ENCODE measurements at places on chromosomes 7 and 10.

DNA sequence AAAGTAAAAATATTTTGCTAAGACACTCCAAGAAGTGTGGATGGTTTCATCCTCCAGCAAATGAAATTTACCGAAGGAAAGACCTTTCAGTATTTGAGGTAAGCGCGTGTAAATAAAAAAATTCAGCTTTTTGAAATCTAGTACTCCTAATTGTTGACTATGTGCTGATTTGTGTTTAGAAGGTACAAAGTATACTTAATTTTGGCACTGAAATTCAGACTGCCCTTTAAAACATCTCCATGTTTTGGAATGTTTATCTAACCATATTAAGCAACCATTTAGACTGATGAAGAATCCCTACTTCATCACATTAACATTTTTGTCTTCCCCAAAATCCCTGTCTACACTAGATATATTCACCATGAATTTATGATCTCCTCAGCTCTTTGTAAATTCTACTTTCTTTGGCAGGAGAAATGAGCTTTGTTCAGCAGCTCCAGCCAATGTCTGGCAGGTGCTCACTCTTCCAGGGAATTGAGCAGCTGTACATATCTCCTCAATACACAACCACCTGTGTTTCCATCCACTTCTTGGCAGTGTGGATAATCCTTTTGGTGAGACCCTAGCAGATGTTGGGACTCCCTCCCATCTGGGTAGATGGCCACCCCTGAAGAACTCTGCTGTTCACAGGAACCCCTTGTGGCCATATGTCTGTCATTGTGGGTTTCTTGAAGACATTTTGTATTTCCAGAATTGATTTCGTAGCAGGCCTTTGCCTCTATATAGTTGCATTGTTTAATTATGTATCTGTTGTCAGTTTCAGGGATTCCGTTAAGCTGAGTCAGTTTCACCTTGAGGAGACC is 129.4 kb upstream of the SAMD8 start:
- DNase-seq, result no peak

DNA sequence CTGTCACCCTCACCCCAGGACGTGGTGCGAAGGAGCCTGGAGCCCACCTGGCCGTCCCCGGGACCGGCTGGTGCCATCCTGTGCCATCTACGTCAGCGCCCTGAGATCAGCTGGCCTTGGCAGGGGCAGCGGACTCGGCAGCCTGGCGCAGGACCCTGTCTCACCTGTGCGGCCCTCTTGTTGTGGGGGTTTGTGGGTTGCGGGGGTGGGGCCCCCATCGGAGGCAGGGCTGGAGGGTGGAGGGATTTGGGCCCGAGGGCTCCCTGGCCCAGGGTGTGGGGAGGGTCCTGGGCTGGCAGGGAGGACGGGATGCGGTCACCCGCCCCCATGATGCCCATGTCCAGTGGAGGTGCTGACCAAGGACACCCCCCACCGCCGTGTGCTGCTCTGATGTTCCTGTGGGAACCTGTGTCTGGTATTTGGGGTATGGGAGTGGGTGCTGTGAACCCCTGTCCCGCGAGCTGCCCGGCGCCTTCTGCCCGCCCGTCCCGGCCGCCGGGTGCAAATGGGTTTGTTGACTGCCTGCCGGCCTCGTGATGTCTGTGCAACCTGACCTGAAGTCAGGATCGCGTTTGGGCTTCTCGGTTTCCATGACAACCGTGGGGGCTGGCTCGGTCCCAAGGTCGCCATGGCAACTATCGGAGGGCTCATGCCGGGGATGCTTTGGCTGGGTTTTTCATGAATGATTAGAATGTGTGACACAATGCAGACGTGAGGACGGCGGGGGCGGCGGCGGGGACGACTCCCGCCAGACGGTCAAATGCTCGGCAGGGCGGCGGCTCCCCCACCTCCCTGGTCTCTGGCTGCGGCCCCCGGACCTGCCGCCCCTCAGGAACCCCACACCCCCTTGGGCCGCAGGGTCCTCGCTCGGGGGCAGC is 7.3 kb downstream of the MAFK start:
- DNase-seq, result no peak

GRCh38 chr7:26212921-26213718 is 11.6 kb downstream of the CBX3 start:
- DNase-seq, result no peak

- DNase-seq, result no peak
Measured at GRCh38 chr10:105070952-105071351, 429.9 kb downstream of the SORCS3 start.

DNA sequence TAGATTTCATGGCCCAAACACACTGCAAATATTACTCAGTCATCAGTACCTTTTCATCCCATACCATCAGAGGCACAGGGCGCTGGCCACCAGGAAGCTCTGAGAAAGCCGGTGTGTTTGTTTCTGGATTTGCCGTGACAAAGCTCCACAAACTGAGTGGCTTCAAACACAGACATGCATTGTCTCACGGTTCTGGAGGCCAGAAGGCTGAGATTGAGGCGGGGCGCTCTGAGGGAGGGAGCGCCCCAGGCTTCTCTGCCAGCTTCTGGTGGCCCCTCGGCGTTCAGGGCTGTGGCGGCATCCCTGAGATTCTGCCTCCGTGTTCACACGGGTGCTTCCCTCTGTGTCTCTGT is 3.7 kb upstream of the TTYH3 start:
- no peak for DNase-seq

DNA sequence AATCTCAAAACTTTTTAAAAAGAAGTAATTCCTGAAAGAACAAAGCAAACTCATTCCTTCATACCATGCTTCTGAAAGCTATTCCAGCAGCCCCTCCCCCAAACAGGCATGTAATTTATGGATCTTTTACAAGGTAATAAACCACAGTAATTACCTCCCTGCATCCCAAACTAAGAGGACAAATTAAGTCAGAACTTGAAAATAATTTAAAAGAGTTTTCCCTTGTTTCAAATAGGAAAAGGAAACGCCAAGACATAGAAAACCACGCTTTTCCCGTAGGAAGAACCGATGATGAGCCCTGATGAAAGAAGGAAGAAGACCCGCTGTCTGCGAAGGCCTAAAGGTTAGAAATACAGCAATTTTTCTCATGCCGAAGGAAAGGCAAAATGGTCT is 8.9 kb downstream of the HOXA4 start:
- no peak for DNase-seq

GRCh38 chr10:122279725-122280141 is 8.6 kb downstream of the BTBD16 start:
- DNase-seq, result no peak

DNA sequence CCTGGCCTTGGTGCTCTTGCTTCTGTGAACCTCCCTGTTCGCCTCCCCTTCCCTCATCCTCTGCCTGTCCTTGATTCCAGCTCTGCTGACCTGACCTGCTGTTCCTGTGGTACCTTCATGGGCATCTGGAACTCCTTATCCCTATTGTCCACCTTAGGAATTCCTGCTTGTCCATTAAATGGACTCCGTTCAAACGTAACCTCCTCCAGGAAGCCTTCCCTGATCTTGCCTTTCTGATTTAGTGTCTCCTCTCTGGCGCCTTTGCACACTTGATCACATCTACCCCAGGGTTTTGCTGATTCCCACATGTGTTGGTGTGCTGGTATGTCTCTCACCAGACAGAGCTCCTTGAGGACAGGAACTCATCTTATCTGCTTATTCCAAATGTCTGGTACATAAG is 20.9 kb downstream of the TSPAN15 start:
- no peak for DNase-seq

- no peak for DNase-seq
Measured at GRCh38 chr7:123748171-123748733, 551 bp downstream of the WASL start.

- no peak for DNase-seq
Measured at GRCh38 chr10:126127481-126128029, 231.2 kb downstream of the FANK1 start.

GRCh38 chr10:5647507-5648240 is 18.7 kb downstream of the ASB13 start:
- no peak for DNase-seq

DNA sequence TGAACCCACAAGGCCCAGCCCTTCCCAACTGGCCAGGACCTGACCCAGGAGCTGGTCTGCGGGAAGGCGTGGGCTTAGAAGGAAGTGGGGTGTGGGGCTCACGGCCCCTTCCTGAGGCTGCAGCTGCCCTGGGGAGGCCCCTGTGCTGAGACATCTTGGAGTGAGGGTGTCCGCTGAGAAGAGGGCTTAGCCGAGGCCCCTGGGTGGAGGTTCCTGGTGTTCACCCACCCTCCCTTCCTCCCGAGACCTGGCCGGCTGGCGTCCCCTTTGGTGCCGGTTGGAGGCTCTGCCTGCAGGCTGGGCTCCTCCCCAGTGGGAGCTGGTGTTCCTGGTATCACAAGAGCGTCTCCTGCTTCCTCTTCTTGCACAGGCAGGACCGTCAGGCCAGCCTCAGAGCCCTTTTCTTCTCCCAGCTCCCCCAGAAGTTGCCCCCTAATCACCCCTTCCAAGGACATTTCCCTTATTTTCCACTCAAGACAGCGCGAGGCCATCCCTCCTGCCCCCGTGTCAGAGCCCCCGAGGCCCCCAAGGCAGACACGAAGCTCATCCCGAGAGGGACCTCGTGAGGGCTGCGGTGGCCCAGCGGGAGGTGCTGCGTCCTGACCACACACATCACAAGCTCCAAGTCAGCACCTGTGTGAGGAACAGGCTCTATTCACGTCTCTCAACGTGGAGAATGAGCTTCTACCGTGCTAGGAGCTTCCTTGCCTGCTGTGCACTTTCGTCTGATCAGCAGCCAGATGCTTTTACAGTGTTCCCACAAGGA is 25.1 kb upstream of the FAM20C start:
- no peak for DNase-seq

DNA sequence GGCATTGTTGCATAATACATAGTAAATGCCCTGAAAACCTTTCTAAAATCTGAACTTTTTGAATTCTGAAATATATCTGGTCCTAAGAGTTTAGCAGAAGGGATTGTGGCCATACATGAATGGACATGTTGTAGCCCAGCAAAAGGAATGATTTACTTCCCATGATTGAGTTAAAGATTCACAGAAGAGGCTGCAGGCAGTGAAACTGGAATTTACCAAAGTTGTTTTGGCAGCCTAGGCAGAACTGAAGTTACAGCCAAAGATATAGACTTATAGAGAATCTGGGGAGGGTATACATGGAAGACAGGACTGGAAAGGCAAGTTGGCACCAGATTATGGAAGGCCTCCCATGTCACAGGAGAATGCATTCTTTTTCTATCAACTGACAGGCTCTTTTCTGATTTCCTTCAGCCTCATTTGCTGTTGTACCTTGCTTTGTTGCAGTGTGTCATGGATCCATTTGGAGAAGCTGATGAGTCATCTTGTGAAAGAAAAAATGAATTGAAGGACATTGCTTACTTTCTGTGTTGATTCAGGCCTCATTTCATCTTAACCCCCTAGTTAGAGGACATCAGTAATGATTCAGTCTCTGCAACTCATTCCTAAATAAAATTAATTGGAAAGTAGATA is 356.2 kb upstream of the LRGUK start:
- DNase-seq, result no peak

- DNase-seq, result no peak
Measured at GRCh38 chr10:74109452-74109851, 41.2 kb downstream of the AP3M1 start.

DNA sequence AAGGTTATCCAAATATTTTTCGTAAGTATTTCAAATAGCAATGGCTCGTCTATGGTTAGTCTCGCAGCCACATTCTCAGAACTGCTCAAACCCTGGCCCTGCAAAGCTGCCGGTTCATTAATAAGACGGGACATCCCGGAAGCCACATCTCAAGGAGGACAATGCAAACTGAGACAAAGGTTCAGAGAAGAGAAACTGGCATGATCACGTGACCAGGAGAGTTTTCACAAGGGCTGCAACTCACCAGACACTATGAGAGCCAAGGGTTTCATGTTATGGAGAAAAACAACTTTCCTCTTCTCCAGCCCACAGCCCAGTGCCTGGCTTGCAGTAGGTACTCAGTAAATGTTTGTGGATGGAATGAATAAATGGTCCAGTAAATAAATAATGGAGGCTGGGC is 5.0 kb upstream of the HSPA12A start:
- DNase-seq, result no peak

GRCh38 chr10:109912335-109913281 is 10.7 kb downstream of the XPNPEP1 start:
- DNase-seq, result no peak

- DNase-seq, result no peak
Measured at GRCh38 chr10:102131286-102132170, 1.3 kb upstream of the PPRC1 start.

DNA sequence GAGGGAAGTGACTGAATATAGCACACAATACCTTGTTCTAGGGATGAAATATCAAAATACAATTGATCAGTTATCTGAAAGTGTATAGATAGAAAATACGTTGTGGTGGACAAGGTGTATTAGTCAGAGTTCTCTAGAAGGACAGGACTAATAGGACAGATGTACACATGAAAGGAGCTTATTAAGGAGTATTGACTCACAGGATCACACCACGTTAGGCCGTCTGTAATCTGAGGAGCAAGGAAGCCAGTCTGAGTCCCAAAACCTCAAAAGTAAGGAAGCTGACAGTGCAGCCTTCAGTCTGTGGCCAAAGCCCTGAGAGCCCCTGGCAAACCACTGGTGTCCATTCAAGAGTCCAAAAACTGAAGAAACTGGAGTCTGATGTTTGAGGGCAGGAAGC is 406.1 kb downstream of the MDFIC start:
- DNase-seq, result no peak

GRCh38 chr10:49177391-49178355 is 10.5 kb downstream of the TMEM273 start:
- no peak for DNase-seq

DNA sequence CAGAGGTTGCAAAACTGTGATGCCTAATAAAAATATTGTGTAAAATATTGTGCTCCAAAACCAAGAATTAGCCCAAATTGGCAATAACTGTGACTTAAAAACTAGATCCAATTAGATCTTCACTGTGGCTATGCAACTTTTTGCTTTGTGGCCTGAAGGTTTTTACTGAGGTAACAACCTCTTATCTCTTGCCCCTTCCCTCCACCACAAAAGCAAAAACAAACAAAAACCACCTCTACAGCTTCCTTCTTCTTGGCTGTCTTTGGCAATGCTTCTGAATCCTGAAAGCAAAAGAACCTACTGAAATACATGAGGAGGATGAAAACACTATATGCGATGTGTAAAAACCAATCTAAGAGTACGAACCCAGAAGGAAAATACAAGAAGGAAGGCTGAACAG is 226.7 kb upstream of the MBL2 start:
- no peak for DNase-seq

DNA sequence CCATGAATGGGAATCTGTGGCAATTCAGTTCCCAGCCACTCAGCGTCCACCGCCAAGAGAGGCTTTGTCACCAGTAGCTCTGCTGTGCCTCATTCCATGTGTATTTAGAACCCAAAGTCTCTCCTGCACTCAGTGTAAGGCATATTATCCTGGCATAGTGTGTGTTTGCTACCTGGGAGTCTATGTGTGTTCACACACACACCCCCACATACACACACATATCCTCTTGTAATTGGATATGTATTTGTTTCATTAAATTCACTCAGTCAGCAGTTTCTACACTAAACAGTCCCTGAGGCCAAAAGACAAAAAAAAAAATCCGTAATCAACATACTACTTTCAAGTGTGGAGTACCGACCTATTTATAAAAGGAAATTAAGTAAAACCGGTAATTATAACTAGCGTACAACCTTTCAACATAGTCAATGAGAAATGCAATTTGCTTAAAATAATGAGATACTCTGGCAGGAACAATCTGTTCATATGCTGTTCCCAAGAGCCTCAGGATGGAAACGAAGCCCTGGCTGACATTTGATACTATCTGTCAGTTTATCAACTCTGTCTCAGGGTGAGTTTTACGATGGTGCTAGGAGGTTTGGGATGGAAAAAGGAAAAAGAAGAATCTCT is 425.8 kb upstream of the CELF2 start:
- no peak for DNase-seq

All from stimulated activated CD8-positive, alpha-beta memory T cell treated with anti-CD3 and anti-CD28 coated beads, Interleukin-4, amount 100 ng/mL, for 4 hours (primary cell).